ENCODE measurements at places on chromosomes 5 and 9.

DNA sequence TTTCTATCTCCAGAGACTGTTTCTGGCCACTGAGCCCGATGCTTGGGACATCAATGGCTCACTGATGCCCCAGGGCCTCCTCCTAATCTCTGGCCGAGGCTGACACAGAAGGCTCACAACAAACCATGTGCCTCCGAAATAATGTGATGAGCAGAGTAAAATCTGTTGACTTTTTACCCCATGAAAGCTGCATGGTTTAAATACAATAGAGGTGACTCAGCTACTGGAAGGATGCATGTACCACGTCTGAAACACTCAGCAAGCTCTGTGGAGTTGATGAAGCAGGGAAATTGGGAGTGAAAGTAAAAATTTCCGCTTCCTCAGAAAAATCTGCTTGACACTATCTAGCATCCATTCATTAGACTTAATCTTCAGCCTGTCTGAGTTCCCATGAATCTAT lies 111.1 kb upstream of the EQTN start:
- DNase-seq, result no peak

DNA sequence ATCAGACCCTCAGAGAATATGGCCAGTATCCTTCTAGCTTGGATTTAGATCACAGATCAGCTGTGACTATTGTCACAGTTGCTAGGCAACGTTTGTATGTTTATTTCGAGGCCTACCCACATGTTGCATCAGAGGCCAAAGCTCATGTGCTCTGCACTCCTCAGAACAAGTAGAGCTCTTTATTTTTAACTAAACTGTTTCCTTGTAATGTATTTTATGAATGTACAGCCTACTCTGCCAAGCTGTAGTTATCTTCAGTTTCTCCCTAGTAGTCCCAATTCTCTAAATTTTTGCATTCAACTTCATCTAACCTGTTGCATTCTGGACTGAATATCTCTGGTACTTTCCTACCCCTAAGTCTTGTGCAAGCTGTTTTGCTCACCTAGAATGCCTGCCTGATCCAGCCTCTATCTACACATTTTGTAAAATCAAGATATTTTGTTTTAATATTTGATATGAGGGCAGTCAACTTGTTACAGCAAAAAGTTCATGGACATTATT lies 52.8 kb downstream of the CAST start:
- DNase-seq, result no peak

GRCh38 chr9:128577206-128577605 lies 24.8 kb downstream of the SPTAN1 start:
- DNase-seq, result no peak

DNA sequence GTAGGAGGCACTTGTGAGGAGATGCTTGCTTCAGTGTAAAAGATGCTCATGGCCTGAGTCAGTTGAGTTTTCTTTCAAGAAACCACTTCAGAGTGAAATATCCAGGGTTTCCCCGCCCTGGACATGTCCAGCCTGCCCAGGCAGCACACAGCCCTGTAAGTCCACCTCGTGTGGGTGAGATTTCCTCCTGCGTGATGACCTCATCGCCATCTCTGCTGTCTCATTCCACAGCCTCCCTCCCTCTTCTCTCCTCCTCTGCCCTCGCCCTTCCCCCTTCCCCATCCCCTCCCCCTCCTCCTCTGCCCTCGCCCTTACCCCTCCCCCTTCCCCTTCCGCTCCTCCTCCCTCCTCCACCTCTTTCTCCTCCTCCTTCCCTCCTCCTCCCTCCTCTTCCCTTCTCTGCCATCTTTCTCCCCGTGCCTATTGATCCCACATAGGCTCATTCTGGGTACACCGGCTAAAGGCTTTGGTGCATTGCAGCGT lies 34.0 kb upstream of the NCS1 start:
- no peak for DNase-seq

- DNase-seq, result no peak
Observed at GRCh38 chr5:150143350-150144245, 12.0 kb downstream of the PDGFRB start.

DNA sequence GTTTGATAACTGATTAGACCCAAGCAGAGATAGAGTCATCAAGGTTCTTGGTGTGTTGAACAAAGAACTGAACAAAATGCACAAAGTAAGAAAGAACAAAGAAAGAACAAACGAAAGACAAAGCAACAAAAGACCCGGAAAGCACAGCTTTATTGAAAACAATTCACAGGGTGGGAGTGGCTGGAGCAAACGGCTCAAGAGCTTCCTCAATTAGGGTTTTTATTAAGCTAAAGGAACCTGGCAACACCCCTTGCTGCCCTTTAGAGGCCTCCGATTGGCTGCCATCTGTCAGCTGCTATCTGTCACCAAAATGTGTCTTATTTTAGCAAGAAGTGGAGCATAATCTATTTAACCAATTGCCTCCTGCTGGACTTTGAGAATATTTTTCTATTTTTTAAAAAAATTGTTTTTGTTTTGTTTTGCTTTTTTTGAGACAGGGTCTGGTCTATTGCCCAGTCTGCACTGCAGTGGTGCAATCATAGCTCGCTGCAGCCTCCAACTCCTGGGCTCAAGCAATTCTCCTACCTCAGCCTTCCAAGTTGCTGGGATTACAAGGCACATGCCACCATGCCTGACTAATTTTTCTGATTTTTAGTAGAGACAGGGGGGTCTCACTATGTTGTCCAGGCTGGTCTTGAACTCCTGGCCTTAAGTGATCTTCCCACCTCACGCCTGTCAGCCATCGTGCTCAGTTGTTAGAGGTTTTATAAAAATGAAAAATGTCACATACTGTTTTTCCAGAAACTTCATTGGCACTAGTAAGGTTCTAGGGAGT lies 7.7 kb upstream of the ABO start:
- DNase-seq, result no peak

DNA sequence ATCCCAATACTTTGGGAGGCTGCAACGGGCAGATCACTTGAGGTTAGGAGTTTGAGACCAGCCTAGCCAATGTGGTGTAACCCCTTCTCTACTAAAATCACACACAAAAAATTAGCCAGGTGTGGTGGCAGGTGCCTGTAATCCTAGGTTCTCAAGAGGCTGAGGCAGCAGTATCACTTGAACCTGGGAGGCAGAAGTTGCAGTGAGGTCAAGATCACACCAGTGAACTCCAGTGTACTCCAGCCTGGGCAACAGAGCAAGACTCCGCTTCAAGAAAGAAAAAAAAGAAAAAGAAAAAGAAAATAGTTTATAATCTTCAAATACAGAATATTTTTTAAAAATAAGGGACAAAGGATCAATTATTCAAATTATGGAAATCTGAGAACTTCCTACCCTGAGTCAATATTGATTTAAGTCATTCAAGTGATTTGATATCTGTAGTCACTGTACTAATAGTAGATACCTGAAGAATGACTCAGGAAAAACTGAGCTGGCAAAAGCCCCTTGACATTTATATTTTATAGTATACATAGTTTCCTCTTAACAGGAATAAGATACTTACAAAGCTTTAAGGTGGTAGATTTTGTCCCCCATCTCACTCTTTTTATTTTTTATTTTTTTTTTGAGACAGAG lies 61.8 kb downstream of the PTBP3 start:
- DNase-seq, result no peak

Data from stimulated activated CD8-positive, alpha-beta memory T cell treated with anti-CD3 and anti-CD28 coated beads, Interleukin-4, amount 100 ng/mL, for 24 hours (primary cell).